Activated T-cell treated with anti-CD3 and anti-CD28 coated beads, Interleukin-2, amount 50 U/mL, for 24 hours (primary cell): ENCODE measurements at places on chromosomes 7 and 10.

DNA sequence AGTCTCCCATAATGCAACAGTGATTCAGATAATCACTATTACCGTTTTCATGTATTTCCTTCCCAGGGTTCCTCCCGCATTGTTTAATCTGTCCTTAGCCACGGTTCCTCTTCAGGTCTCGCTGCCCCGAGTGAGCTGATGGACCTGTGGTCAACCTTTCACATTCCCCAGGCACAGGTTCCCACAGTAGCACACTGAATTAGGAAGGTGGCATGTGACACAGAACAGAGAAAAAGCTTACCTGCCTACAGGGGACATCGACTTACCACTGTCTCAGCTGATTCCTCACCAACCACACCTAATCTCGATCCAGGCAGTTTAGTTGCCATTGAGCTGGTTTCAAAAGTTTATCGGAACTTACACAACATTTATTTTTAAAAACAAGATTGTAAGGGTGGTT lies 72.2 kb downstream of the MTURN start:
- DNase-seq: no peak

DNA sequence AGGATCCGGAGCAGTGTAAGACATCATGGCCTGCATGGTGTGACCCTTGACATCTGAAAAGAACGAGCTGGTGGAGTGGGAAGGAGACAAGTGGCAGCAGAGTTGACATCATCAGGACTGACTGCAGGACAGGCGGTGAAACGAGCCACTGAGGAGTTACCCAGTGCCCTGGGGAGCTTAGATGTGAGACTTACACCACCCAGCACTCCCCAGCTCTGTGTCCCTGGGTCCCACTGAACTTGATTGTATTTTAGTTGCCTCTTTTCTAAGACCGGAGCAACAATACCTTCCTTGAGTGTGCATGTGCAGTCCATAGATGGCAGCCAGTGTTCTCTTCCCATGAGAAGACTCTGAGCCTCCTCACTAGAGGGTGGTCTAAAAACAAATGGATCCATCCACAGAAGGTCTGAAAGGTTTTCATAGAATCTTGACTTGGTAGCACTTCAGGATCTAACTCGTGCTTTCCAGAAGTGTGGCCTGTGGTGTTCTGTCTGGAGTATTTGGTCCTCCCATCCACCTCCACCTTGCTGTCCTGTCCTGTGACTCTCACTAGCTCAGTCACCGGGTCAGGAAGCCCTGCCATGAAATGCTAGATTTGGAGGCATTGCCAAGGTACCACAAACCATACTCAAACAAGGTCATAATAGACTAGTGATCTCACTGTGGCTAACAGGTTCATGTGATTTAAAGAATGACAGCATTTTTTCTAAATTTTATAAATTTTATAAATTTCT lies 59.0 kb downstream of the IKZF1 start:
- peak; percentile 43 for DNase-seq

DNA sequence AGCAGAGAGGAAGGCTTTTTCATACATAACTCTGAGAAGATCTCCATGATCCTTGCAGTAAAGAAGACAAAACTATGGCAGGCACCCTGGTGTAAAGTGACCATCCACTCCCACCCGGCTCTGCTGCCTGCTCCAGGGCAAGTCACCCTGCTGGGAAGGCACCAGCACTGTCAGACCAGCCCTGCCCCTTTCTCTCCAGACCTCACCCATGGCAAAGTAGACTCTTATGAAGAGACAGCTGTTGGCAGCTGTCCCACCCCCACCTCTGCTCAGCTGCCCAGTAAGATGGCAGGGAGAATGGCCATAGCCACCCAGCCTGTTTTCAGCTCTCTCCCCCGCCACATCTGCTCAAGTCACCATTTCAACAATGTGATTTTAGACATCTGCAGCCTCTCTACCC lies 8.6 kb upstream of the ZMIZ2 start:
- DNase-seq: no peak

DNA sequence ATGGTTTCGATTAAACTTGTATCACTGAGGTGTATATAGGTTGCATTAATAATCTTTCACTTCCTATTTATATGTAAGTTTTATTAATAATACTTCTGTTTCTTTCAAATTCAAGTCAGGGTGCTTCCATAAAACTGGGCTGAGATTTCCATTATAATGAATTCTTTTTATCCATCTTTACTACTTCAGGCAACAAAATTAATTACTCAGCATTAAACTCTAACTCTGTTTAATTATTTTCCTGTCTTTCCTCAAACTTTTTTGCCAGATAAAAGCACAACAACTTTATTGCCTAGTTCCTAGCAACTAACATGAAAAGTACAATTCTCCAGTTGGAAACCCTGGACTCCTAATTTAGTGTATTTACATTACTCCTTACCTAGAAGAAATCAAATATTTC lies 3.0 kb upstream of the MINDY3 start:
- DNase-seq: no peak

DNA sequence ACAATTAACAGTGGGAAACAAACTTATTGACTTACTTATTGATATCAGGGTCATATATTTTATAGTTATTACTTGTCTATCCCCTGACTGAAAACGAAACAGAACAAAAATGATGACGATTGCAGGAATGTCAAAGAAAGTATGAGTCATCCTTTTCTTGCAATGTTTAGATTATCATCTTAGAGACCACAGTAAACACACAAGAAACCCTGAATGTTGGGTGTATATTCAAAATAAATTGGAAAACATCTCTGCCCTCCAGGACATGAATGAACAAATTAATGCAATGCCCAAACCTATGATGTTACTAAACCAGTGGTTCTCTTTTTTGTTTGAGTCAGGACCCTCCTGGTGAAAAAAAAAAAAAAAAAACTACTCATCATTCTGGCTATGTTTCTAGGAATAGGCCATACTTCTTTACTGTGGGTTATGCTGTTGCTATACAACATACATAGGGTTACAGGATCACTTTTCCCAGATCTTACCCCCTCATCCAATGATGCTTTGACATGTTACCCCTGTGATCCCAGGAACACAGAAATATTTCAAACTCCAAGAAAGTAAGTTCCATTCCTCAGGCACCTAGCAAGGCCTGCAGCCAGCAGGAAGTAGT lies 623.4 kb upstream of the IGFBP3 start:
- no peak for DNase-seq

DNA sequence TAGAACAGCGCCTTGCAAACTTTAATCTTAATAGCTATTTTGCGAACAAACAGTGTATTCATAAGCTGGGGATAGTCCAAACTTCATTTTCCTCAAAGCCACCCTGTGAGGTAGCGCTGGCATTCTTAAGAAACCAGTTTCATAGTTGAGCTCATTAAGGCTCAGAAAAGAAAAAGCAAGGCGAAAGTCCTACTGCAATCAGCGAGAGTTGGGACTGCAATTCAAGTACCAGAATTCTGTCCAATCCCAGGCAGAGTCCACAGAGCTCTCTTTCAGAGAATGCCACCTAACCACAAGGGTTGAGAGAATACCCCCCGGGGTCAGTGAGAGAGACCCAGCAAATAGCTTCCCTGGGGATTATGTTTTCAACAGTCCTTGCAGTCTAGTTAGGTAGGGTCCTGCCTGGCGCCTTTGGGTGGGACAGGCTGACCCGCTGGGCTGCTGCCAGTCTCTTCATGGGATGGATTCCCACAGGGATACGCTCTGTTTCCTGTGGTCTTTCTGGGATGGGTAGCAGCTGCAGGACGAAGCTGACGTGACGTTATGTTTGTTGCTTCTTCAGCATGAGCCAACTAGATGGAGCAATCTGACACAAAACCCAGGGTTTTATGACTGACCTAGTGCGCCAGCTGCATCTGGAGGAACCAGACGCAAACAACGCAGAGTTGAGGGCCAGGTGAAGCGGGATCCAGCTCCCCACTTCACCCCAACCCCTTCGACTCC lies 16.0 kb downstream of the BMPER start:
- DNase-seq: no peak

GRCh38 chr10:125979976-125980375 lies 83.6 kb downstream of the FANK1 start:
- DNase-seq: no peak

DNA sequence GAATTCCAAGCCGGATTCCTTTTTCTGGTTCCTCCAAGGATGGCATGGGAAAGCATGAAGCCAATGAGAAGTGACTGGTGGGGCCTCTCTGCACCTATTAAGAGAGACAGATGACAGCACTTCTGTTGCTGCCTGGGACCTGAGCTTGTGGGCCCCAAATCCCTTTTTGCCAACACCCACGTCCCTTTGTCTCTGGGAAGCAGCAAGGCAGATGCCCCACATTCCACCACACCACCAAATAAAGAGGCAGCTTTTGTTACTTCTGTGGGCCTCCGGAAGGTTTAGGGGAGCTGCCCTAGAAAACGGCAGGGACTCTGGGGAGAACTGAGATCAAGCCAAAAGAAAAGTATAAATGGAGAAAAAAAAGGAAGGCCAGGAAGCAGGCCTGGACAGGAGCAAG lies 3.4 kb downstream of the CCDC136 start:
- no peak for DNase-seq

DNA sequence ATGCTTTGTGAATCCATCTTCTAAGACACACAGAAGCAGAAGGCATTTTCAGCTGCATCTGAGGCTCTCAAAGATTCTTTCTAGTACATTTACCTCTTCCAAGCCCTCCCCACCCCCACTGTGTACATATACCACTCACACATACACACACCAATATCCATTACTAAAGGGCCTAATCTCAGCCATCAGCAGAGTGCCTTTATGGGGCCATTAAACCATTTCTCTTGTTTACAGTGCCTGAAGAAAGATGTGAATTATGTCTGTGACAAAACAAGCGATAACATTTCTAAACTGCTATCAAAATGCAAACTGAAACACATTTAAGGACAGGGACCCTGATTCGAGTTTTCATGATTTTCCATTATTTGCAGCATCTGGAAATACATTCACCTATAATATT lies 40.0 kb downstream of the ETV1 start:
- DNase-seq: no peak

GRCh38 chr7:37333075-37333474 lies 115.6 kb downstream of the ELMO1 start:
- no peak for DNase-seq

- DNase-seq: peak; percentile 76
Measured at GRCh38 chr10:47264797-47265281, 35.2 kb upstream of the GDF10 start.

- DNase-seq: no peak
Measured at GRCh38 chr10:119378737-119379067, 163.8 kb downstream of the RGS10 start.

DNA sequence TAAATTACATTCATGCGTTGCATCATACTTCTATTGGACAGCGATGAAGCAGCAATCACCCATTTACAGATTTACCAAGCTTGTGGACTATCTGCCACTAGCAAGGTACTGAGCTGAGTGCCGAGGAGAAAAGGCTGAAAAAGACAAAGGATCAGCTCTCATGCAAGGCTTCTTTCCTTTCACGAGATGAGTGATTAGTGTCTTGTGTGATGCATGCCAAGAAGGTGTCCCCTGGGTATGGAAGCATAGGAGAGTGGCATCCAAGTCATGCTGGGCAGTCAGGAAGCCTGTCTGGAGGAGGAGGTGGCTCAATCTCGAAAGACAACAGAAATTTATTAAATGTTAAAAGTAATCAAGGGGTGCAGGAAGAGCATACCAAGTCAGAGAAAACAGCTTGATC lies 40.9 kb downstream of the ACSM6 start:
- DNase-seq: no peak

DNA sequence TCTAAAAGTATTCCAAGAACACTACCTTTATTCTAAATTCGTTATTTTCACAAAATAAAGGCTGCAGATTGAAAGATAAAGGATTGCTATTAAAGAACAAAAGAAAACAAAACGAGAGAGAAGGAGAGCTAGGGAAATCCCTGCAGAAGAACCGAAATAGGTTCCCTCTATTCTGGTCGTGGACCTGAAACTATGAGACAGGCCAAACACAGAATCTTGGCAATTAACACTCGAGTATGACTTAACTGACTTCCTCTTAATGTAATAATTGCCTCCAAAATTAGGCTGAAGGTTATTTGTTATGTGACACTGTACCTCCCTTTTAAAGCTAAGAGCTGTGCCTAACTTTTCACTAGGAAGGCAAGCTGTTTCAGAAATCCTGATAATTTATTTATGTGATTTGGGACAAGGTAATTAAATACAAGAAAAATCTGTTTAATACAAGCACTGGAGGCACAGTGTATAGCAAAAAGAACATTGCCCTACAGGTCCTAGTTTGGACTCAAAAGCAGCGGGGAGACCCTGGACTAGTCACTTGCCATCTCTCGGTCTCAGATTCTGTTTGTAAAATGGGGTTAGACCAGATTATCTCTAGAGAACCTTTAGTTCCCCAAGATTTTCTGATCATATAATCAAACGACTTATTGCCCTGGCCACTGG lies 11.6 kb downstream of the NAMPT start:
- no peak for DNase-seq

- DNase-seq: no peak
Measured at GRCh38 chr10:12417331-12417730, 68.0 kb downstream of the CAMK1D start.

DNA sequence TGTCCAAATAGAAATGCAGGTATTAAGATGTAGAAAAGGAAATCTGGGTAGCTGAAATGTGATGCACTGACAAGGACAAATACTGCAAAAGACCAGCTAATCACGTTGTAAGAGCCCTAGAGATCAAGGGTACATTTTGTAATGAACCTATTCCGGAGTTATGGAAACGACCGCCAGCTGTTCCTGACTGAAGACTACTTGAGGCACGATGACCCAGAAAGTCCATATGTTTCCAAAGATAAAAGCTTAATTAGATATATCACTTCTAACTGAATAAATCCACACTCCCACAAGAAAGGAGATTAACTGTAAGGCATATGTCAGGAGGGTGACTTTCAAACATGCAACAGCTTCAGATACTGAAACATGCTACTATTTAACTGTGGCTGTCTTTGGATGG lies 253.5 kb downstream of the NSUN6 start:
- no peak for DNase-seq

GRCh38 chr7:26180792-26181198 lies 19.8 kb downstream of the HNRNPA2B1 start:
- DNase-seq: no peak

DNA sequence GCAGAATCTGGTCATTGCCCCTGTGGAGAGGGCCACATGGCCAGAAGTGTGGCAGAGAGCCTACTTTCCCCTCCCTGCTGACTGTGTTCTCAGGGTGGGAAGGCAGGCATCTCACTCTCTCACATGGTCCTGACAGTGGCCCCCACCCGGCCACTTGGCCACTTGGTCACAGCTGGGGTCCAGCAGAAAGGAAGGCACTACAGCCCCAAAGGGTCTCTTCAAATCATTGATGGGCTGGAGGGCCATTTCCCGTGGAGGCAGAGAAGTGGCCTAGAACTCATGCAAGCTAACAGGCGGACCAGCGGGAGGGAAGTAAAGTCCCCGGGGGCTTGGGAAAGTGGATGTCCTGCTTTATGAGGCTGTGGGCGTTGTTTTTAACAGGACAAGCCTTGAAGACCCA lies 125.3 kb downstream of the EMX2 start:
- no peak for DNase-seq

- DNase-seq: no peak
Measured at GRCh38 chr7:111329367-111330234, 232.7 kb downstream of the IMMP2L start.
